ENCODE measurements at places on chromosomes 1 and 21.

DNA sequence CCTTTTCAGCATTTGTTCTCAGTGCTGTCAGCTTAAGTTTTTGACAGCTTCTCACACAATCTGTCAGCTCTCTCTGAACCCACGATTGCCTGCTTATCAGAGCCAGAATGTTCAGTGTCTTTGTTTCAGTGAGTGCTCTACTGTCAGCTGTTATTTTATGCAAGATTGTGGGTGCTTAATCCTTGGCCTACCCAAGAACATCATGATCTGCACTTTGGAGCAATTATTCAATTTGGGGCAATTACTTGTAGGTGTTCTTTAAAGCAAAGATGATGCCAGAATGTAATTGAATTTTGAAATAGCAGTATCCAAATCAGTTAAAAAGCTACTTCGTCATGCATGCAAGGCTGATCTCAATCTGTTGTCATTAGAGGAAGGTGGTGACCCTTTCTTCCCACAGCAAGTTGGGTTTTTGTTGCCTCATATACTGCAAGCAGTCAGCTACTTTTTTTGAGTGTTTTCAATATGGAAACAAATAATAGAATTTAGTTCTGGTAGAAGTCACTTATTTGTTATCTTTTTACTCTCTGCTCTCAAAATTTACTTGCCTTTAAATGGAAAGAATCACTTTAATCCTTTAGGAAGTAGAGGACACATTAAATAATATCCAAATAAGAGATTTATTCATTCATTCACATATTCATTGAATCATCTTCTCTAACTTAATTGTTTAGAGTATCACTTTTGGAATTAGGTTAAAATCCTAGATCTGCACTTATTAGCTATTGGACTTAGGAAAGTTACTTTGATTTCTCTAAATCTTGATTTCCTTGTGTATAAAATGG is 253.5 kb upstream of the CACYBP start:
- DNase-seq: peak; percentile 80

- peak; percentile 62 for DNase-seq
Measured at GRCh38 chr1:235503403-235504121, 690 bp downstream of the B3GALNT2 start.

- DNase-seq: no peak
Measured at GRCh38 chr21:45114072-45114471, 39.7 kb downstream of the ADARB1 start.

DNA sequence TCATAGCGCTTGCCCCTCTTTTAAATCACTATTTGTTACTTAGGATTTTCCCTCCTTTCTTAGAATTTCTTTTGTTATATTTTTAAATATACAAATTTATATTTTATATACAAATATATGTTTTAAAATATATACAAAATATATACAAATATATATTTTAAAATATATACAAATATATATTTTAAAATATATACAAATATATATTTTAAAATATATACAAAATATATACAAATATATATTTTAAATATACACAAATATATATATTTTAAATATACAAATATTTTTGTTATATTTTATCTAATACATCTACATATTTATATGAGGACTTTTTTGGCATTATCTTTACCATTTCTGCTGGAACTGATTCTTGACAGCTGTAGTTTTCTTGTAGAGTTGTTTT is 50.9 kb upstream of the QSOX1 start:
- DNase-seq: no peak

GRCh38 chr1:98133131-98133530 is 212.3 kb upstream of the DPYD start:
- DNase-seq: no peak

- peak; percentile 26 for DNase-seq
Measured at GRCh38 chr21:29499734-29500343, 201.1 kb downstream of the BACH1 start.

DNA sequence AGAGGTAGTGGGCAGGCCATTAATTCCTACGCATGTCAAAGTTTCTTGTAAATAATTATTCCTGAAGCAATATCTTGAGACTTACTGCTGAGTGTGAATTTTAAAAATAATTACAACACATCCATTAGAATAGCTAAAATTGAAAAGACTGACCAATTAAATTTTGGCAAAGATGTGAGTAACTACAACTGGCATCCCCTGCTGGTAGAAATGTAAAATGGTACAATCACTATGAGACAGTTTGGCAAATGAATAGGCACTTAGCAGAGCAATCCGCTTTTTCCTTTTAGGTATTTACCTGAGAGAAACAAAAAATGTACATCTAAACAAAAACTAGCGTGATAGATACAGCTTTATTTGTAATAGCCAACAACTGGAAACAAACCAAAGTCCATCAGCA is 798.9 kb downstream of the BRINP3 start:
- no peak for DNase-seq

- no peak for DNase-seq
Measured at GRCh38 chr1:24319312-24319863, at the start of gene GRHL3. Gene GRHL3 (plus strand): TSS chr1:24319357. CDS start chr1:24319552, 195 bp downstream.

- no peak for DNase-seq
Measured at GRCh38 chr1:33615546-33615945, 143.1 kb downstream of the ZSCAN20 start.

DNA sequence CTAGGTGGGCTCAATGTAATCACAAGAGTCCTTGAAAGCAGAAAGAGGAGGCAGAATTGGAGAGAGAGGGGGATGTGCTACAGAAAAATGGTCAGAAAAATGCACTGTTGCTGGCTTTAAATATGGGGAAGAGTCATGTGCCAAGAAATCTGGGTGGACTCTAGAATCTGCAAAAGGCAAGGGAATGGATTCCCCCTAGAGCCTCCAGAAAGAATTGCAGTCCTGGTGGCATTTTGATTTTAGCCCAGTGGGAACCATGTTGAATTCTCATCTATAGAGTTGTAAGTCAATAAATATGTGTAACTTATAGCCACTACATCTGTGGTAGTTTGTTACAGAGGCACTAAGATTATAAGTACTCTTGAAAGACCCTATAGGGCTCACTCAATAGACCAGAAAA is 210.3 kb downstream of the ASTN1 start:
- no peak for DNase-seq

GRCh38 chr1:193070942-193071341 is 11.5 kb downstream of the RO60 start:
- no peak for DNase-seq

DNA sequence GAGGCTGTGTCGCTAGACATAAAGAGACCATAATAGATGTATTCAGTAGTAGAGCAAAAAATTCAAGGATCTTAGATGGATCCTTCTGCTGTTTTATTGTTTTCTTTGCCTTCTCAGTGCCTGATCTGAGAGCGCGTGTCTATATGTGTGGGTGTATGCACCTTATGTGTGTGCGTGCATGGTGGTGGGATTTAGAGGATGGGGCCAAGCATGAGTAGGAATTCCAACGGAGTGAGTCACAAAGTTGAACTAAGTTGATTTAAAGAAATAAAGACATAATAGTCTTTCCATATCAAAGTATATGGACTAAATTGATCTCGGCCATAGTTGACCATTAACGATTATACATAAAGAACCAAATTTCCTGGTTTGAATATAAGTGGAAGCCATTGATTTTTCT is 178.7 kb downstream of the CYYR1 start:
- no peak for DNase-seq

DNA sequence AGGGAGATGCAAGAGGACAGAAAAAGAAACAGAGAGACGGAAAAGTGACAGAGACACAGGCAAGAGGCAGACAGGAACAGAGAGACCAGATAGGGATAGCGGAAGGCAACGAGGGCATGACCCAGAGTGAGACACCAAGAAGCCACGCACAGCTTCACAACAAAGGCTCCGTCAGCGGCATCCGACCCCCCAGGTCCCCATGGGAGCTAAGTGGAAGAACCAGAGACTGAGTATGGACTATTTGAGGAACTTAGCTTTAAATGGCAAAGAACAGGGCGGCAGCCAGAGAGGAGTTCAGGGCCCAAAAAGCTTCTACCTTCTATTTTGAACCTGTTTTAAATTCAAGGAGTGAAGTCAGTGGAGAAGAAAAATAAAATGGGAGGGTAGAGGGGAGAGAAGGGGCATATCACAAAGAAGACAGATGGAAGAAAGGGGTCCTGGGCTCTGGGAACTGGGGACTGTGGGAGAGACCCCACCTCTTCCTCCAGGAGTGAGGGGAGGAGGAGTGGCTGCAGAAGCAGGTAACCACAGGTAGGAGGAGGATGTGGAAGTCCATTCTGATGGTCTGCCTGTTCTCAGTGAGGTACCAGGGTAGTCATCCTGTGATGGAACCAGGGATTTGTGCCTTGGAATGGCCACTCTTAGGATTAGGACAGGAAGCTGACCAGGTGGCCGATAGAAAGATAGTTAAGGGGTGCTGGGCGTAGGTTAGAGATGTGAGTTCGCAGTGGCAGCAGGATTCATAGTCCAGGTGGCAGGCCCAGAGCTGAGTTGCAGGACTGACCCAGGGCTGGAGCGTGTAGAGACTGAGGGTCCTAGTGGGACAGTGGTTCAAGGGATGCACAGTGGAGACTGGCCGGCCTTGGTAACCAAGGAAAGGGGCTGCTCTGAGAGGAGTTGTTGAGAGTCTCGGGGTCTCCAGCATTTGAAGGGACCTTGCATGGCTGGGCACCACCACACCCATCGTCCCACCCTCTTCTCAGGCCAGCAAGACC is 37.7 kb downstream of the CSMD2 start:
- no peak for DNase-seq

DNA sequence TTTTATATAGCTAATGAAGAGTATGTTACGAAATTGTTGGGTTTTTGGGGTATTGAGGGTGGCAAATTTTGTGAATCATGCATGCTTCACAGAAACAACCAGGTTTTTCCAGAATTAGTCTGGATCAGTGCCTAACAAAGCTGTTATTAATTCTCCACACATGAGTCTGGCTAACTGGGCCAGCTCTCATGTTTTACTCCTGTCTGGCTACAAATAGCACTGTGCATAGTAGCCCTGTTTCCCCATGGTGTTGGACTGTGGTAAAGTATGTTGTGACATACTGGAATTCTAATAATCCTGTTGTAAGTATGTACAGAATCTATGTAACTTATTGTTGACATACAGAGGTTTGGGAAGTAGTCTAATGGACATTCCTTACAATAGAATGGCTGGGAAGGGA is 35.8 kb downstream of the S100B start:
- no peak for DNase-seq

- DNase-seq: no peak
Measured at GRCh38 chr1:173996995-173997394, 25.2 kb downstream of the RC3H1 start.

- no peak for DNase-seq
Measured at GRCh38 chr1:54253480-54253879, 53.5 kb downstream of the MRPL37 start.

GRCh38 chr1:183773482-183774274 is 31.2 kb upstream of the RGL1 start:
- no peak for DNase-seq

DNA sequence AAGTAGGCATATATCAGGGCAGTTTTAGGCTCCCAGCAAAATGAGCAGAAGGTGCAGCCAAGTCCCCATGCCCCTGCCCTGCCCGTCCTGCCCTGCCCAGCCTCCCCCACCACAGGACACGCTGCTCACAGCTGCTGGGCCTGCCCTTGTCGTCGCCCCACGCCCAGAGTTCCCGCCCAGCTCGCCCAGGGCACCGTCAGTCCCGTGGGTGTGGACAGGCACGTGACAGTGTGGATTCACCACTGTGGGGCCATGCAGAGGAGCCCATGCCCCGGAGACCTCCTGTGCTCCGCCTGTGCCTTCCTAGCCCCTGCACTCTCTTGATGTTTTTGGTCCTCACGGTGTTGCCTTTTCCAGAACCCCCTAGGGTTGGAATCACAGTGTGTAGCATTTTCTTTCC is 7.0 kb downstream of the FAAP20 start:
- DNase-seq: no peak

GRCh38 chr1:222466150-222466865 is 81.6 kb downstream of the HHIPL2 start:
- DNase-seq: no peak

- peak; percentile 16 for DNase-seq
Measured at GRCh38 chr1:161727256-161727924, 6.0 kb downstream of the FCRLB start.

DNA sequence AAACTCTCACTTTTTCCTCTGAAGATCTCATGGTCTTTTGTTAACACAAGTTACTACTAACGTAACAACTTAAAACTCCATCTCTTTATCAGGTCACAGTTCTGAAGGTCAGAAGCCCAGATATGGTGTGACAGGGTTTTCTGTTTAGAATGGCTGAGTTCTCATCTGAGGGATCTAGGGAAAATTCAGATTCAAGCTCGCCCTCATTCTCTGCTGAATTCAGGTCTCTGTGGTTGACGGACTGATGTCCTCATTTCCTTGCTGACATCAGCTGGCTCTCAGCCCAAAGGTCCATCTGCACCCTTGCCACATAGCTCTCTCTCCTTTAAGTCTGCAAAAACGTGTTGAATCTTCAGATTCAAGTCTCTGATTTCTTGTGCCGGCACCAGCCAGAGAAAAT is 6.1 kb upstream of the NTPCR start:
- no peak for DNase-seq

DNA sequence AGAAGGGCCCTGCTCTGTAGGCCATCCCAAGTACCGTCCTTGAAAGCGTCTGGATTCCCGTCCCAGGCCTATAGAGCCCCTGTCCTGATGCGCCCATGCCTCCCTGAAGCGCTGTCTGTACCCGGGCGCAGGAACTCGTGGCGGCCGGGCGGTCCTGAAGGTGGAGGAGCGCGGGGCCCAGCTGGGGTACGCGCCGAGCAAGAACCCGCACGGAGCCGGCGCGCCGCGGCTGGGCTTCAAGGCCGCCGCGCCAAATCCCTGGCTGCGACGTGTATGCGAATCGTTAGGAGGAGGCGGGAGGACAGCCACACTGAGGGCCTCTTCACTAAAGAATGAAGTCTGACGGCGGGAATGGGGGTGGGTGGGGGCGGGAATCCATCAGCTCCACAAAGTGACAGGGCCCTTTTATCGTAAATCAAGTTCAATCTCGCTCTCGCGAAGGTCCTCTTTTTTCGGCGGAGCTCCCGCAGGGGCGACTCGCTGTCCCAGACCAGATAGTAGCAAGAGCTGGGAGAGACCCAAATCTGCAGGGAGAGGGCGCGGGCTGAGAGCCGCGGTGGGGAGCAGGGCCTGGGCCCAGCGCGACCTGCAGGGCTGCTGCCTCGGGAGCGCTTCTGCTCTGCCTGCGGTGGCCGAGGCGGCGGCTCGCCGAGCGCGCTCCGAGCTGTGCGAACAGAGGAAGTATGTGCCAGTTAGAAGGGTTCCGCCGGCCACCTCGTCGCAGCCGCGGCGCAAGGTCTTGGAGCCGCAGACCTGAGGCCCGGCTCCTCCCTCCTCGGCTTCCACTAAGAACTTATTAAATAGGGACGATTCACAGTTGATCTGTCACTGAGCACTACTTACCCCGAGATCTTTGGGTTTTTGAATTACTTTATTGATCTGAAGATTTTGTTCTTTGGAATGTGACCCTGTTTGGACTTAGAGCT is 10.4 kb downstream of the BARHL2 start:
- no peak for DNase-seq

DNA sequence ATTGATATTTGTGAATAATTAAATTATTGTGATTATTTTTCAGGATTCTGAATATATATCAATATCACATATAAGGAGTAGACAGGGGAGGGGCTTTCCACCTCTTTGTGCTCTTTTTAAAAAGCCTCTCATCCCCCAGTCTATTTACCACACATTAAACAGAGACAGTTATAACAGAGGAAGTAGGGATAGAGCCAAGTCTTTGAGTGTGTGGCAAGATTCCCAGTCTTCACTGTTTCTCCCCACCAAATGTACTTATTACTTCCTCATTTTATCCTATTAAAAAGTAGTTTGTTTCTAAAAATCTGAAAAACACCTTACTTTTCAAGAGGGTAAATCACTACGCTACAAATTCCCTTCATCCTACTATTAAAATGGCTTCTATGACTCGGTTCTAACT is 46.7 kb downstream of the EPS15 start:
- no peak for DNase-seq

- no peak for DNase-seq
Measured at GRCh38 chr1:94806441-94806871, 13.7 kb upstream of the SLC44A3 start.

GRCh38 chr1:211589782-211590721 is 11.1 kb upstream of the SLC30A1 start:
- no peak for DNase-seq

Data from SK-N-DZ (cell line).